CD4-positive, alpha-beta T cell (primary cell): ENCODE measurements at places on chromosomes 1 and 21. TPM values are rescaled to one million over a fixed set of nuclear protein-coding genes. Genes with fewer than 3 reads are reported as not detected.

Gene IFT25
- 12.7 TPM for total RNA-seq

Gene FAM3B
- total RNA-seq, result not detected

Gene LCE3D
- not detected for total RNA-seq

DNA sequence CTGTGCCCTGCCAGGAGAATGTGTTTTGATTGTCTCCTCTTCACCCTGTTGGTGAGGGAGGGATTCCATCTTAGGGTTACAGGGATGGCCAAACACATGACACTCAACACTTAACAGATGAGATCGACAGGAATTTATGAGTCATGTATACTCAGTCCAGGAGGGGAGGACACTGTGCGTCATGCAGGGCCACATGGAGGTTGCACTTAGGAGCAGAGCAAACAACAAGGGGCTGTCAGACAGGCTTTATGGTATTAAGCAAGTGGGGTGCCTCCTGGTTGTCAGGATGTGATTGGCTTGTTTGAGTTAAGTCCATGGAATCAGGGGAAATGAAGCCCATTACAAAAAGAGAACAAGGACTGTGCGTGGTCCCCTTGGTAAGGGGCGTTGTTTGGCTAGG lies 26.9 kb downstream of the EDARADD start:
- no peak for DNase-seq
- H3K27me3 ChIP-seq, result no peaks in the 10 kb centered on the region
- H3K36me3 ChIP-seq, result no peaks in the 10 kb centered on the region
- H3K27ac ChIP-seq, result no peak overlapping the region

DNA sequence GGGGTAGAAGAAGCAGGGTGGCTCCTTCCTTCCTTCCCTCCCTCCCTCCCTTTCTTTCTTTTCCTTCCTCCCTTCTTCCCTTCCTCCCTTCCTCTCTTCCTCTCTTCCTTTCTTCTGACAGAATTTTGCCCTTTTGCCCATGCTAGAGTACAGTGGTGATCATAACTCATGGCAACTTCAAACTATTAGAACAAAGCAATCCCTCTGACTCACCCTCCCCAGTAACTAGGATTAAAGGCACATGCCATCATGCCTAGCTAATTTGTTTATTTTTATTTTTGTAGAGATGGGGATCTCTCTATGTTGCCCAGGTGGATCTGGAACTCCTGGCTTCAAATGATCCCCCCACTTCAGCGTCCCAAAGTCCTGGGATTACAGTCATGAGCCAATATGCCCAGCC lies 10.0 kb upstream of the RPE65 start:
- no peak overlapping the region for H3K27ac ChIP-seq
- DNase-seq, result no peak
- no peaks in the 10 kb centered on the region for H3K27me3 ChIP-seq
- no peaks in the 10 kb centered on the region for H3K36me3 ChIP-seq
- H3K4me1 ChIP-seq, result no peaks in the 10 kb centered on the region
- no peak overlapping the region for H3K4me3 ChIP-seq

GRCh38 chr1:238954865-238955264 lies 431.5 kb upstream of the CHRM3 start:
- no peak overlapping the region for H3K27ac ChIP-seq
- H3K4me1 ChIP-seq, result no peaks in the 10 kb centered on the region
- H3K4me3 ChIP-seq, result no peak overlapping the region
- no peaks in the 10 kb centered on the region for H3K27me3 ChIP-seq

GRCh38 chr21:32813265-32813903 lies 41.8 kb upstream of the PAXBP1 start:
- no peaks in the 10 kb centered on the region for H3K27me3 ChIP-seq
- H3K36me3 ChIP-seq, result no peaks in the 10 kb centered on the region
- no peak overlapping the region for H3K27ac ChIP-seq
- no peak overlapping the region for H3K4me3 ChIP-seq
- H3K4me1 ChIP-seq, result no peaks in the 10 kb centered on the region
- DNase-seq, result no peak
